ENCODE measurements at places on chromosomes 16 and 17.

DNA sequence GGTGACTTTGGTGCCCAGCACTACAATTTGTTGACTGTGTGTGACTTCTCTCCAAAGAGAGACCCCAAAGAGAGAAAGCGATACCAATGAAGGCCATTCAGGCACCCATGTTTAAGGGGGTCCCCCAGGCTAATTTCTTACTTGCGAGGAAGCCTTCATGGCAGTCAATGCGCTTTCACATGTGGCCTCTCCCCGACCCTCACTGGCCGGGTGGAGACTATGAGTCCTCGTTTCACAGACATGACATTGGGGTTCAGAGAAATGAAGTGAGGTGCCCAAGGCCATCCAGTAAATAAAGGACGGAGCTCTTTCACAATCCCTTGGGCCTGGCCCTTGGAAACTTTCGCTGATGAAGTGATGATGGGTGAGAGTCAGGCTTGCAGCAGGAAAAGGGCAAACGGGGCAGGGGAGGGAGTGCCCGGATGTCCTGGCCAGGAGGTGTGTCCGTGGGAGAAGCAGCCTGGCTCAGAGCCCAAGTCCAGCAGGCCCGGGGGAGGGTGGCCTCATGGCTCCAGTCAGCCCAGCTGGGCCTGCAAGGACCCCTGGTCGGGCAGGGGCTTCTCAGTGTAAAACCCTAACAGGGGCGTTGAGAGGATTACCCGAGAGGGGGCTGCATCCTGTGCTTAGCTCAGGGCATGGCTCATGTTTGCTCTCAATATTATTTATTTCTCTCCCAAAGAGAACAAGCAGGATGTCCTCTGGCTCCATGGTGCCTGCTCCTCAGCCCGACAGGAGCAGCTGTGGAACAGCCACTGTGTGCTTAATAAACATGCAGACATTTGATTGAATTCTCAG lies 14.7 kb downstream of the TBX2 start:
- no peak for DNase-seq

DNA sequence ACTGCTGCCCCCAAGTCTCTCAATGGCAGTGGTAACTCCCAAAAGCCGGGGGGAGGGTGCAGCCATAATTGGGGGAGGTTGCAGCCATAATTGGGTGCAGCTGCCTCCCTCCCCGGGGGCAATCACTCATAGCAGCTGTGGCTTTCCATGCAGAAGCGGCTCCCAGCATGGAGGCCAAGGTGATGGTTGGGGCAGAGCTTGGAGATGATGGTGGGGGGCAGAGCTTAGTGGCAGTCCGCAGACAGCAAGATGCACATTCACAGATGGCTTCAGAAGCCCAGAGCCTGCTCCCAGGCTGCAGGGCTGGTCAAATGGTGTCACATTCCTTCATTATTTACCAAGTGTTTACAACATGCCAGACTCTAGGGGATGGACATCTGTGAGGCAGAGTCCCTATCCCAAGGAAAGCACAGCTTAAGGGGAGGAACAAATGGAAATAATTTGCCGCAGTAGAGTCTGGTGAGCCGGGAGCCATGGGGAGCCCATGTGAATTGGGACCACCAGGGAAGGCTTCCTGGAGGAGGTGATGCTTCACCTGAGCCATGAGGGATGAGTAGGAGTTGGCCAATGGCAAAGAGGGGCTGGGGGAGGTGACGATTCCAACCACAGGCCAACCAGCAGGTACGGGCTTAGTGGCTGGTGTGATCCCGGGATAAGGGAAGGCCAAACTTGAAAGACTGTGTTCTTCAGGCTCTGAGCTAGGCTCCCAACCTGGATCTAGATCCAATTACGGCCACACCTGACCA lies 8.1 kb downstream of the DOC2B start:
- DNase-seq = no peak

GRCh38 chr17:55742272-55743102 lies 8.4 kb upstream of the PCTP start:
- DNase-seq = no peak

- DNase-seq = no peak
Observed at GRCh38 chr17:63696381-63696961, 3.5 kb downstream of the LIMD2 start.

GRCh38 chr17:53101706-53102105 lies 721.0 kb upstream of the KIF2B start:
- DNase-seq = no peak

- DNase-seq = no peak
Observed at GRCh38 chr16:47363761-47364160, 97.1 kb downstream of the ITFG1 start.

DNA sequence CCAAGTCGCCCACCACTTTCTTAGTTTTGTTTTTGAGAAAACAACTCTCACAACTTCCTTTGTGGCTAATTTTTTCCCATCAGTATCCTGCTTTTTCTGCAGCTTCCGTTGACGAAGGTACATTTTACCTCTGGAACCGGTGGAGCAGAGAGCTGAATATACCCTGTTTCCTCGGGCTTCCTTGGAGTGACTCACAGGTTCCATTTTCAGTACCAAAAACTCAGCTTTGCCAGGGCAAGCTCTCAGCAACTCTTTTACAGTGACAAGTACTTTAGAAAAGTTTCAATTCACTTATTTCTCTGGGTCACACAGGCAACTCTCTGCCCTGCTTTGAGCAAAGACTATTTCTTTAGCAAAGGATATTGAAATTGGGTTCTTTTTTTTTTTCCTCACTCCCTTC lies 318.9 kb downstream of the SNX29 start:
- no peak for DNase-seq

DNA sequence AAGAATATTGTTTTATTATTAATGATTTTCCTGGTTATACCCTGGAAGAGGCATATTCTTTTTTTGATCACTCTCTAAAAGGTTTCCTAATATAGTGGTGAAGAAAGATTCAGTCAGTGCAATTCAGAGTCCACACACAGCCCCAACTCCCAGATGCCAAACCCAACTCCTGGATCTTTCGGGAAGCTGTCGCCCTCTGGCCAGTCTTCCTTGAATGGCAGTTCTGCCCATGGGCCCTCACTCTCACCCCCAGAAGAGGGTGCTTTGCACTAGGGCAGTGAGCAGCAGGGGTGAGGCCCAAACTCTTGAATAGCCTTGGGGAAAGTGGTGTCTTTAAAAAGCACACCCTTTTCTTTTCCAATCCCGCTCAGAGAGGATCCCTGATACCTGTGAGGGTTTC lies 11.0 kb downstream of the KRT32 start:
- DNase-seq = no peak

- DNase-seq = no peak
Observed at GRCh38 chr17:13346081-13346533, 255.6 kb downstream of the HS3ST3A1 start.

DNA sequence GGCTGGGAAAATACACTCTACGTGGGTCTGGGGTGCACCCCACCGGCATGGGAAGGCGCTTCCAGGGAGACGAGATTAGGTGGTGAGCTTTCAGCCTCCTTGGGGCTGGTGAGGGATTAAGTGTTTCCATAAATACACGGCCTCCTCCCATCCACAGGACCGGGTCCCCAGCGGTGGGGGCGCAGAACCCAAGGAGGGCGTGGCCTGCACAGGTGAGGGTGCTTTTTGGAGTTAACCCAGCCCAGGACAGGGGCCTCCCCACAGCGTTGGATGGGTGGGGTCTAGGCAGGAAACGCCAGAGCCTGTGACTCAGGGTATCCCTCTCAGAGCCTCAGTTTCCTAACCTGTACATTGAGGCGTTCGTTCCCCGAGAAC lies 1.1 kb downstream of the C16orf74 start:
- DNase-seq = no peak

- no peak for DNase-seq
Observed at GRCh38 chr17:17942846-17943245, 29.4 kb downstream of the TOM1L2 start.

DNA sequence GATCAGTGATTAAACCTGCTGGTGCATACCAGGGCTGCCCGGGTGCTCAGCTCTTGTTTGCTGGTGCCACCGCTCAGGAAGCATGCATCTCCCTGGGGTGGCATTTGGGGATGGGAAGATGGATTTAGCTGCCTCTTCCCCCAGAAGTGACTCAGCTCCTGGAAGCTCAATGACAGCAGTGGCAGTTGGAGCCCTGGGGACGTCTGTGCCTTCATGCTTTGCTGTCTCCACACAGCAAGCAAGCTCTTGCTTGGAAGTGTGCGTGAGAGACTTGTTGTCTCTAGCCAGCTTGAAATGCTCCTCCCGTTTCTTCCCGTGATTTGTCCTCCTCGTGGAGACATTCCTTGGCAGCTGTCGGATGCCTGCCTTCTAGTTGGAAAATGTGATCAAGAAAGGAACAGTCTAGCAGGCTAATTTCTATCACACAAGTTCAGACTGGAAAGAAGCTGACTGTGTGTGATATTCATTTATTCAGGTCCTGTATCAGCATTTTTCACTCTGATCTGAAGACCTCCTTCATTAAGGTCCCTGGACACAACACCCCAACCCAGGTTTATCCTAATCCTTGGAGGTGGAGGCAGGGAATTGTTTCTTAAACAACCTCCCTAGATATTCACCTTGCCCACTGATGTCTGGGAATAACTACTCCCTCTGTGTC lies 73.0 kb downstream of the BMERB1 start:
- DNase-seq = peak; percentile 38

GRCh38 chr16:24986512-24987303 lies 28.5 kb downstream of the ARHGAP17 start:
- no peak for DNase-seq

- peak; percentile 19 for DNase-seq
Observed at GRCh38 chr17:45300060-45300751, 16.6 kb downstream of the MAP3K14 start.

- DNase-seq = no peak
Observed at GRCh38 chr16:79503511-79503910, 97.0 kb downstream of the MAF start.

- DNase-seq = no peak
Observed at GRCh38 chr17:14871921-14872320, 393.2 kb downstream of the PMP22 start.

GRCh38 chr17:4248504-4249277 lies 15.1 kb downstream of the ANKFY1 start:
- DNase-seq = no peak

DNA sequence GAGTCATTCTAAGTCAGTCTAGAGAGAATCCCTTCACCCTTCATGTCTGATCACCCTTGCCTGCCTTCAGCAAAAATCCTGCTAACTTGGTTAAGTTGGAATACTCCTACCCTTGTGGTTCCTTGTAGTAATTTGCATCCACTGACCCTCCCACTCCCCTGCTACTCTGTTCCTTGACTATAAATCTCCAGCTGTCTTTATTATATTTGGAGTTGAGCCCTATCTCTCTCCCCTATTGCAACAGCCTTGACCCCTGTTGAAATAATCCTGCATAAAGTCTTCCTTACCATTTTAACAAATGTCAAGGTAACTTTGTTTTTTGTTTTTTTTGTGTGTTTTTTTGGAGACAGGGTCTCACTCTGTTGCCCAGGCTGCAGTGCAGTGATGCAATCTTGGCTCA lies 590.1 kb downstream of the WWOX start:
- DNase-seq = no peak

DNA sequence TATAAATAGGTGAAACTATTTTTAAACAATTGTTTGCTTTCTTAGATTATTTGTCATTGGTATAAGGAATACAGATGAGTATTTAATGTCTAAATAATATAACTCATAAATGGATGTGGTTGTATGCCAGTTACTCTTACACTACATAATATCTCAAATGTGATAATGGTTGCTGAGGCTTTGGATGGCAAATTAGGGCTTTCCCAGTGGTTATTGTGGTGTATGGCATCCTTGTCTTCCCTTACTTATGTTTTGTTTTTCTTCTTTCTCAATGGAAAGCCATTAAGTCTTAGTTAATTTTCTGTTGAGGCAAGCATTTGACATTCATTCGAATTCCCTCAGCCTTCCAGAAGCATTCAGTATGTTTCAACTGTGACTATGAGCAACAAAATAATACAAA lies 10.5 kb downstream of the OMG start:
- DNase-seq = no peak

GRCh38 chr16:15947983-15948509 lies 1.4 kb upstream of the ABCC1 start:
- no peak for DNase-seq

DNA sequence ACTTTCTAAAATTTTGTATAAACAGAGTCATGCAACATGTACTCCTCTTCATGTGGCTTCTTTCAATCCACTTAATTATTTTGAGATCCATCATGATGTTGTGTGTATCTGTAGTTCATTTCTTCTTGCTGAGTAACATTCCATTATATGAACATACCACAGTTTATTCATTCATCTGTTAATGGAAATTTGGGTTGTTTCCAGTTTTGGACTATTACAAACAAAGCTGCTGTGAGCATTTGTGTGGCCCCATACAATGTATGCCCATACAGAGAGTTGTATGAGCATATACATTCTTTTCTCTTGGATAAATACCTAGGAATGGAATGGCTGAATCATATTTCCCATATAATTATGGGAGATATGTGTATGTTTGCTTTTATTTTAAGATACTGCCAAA lies 85.6 kb downstream of the CLEC16A start:
- no peak for DNase-seq

DNA sequence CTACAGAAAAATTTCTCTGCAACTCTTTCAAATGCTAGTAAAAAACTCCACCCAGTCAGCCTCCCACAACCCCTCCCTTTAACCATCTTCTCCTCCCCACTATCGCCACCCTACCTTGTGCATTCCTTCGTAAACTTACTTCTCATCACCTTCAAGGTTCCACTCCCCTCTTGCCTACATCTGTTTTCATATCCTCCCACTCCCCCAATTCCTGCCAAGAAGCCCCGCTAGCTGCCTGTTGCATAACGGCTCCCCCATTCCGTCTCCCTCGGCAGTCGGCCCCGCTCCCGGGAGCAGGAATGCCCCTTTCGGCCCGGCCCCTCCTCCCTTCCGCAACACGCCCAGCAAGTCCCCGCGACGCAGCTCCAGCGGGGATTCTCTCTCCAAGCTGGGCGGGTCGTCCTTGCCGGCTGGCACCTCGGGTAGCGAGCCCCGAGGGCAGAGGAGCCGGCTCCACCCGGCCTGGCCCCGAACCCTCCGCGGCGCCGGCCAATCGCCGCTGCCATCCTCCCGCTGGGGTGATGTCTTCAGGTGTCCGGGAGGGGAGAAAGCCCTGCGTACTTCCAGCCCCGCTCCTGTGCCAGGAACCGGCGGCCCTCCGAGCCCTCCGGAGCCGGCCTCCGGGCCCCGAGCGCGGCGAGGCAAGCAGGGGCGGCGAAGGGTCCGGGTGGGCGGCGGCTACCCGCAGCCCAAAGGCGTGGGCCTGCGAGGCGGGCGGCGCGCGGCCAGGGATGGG lies 1.5 kb downstream of the PHLPP2 start:
- DNase-seq = peak; percentile 15

Data from gastrocnemius medialis (tissue), 4 donors.